Heart left ventricle (tissue), 16 donors: ENCODE measurements at places on chromosomes 7 and 10. TPM values are rescaled to one million over a fixed set of nuclear protein-coding genes. Genes with fewer than 3 reads are reported as not detected.

UPK3B gene
- 238 TPM for total RNA-seq

FASTK gene
- 100 TPM for total RNA-seq

MMRN2 gene
- total RNA-seq, result 39.1 TPM

CTTNBP2 gene
- total RNA-seq, result 0.72 TPM

PRSS2 gene
- total RNA-seq, result not detected

DNA sequence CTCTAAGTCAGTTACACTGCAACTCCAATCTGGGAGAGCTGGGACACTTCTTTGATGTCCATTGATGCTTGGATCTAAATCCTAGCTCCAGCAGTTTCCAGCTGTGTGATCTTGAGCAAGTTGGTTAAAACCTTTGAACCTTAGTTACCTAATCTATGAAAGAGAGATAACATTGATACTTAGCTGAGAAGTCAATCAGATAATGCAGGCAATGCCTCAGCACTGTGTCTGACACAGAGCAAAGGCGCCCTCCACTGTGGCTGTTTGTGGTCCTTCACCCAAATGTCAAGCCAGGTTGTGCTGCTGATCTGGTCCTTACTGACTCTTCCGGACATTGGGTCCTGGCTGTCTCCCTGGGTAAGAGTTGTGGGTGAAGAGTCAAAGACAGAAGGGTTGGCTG, 20.2 kb downstream of the DNTT start:
- no peak for DNase-seq
- H3K4me1 ChIP-seq, result no peaks in the 10 kb centered on the region
- H3K27me3 ChIP-seq, result peaks cover 25% of the 10 kb centered on the region
- H3K27ac ChIP-seq, result no peak overlapping the region

DNA sequence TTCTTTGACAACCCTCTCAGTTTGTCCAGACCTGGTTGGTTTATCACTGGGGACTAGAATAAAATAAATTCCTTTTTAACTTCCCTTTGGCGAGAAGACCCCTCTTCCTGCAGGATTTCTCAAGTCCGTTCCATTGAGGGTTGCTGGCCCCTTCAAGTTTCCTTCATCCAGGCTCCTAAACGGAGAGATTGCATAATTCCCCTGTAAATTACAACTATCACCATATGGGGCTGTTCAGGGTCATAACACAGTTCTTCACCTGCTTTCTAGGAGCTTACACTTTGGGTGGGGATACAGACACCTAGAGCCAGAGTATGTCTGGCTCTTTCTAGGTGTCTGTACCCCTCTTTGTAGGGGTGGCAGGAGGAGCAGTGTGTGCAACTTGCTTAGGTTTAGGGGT, 3.3 kb upstream of the COPS6 start:
- H3K36me3 ChIP-seq, result peaks cover 5% of the 10 kb centered on the region
- no peaks in the 10 kb centered on the region for H3K27me3 ChIP-seq
- DNase-seq, result no peak
- no peak overlapping the region for H3K27ac ChIP-seq

- H3K4me3 ChIP-seq, result no peak overlapping the region
- DNase-seq, result no peak
- H3K27me3 ChIP-seq, result no peaks in the 10 kb centered on the region
- H3K36me3 ChIP-seq, result no peaks in the 10 kb centered on the region
Measured at GRCh38 chr10:63238501-63238900, 105.4 kb downstream of the NRBF2 start.

- DNase-seq, result no peak
- no peaks in the 10 kb centered on the region for H3K4me1 ChIP-seq
- no peak overlapping the region for H3K27ac ChIP-seq
- no peaks in the 10 kb centered on the region for H3K27me3 ChIP-seq
- H3K4me3 ChIP-seq, result no peak overlapping the region
- H3K36me3 ChIP-seq, result no peaks in the 10 kb centered on the region
Measured at GRCh38 chr10:90417476-90418210, 440.2 kb downstream of the HTR7 start.

GRCh38 chr10:43201545-43202131, 63.4 kb downstream of the CSGALNACT2 start:
- peaks cover 9% of the 10 kb centered on the region for H3K4me1 ChIP-seq
- peak; percentile 4 for DNase-seq
- no peak overlapping the region for H3K4me3 ChIP-seq
- H3K36me3 ChIP-seq, result no peaks in the 10 kb centered on the region
- no peak overlapping the region for H3K27ac ChIP-seq
- no peaks in the 10 kb centered on the region for H3K27me3 ChIP-seq

- H3K4me3 ChIP-seq, result no peak overlapping the region
- no peak for DNase-seq
- peaks cover 26% of the 10 kb centered on the region for H3K4me1 ChIP-seq
Measured at GRCh38 chr10:103697787-103698186, 157.6 kb downstream of the SH3PXD2A start.

DNA sequence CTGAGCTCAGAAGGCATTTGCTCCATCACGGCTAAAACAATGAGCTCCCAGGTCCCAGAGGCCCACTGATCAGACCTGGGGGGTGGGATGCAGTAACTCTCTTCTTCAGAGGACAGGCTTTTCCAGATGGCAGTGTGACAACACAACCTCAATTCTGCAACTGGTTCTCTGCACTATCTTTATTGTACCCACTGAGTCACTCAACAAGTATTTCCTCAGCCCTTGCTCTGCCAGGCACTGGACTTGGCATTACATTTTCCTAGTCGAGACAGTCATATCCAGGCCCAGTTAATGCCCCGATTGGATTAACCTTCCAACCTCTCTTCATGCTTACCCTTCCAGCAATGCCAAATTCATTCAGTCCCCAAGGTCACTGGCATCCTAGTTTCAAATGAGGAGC, 72.6 kb downstream of the JAZF1 start:
- H3K4me1 ChIP-seq, result peaks cover 14% of the 10 kb centered on the region
- H3K27me3 ChIP-seq, result no peaks in the 10 kb centered on the region
- no peak overlapping the region for H3K4me3 ChIP-seq
- H3K36me3 ChIP-seq, result no peaks in the 10 kb centered on the region

GRCh38 chr10:4546500-4546899, 279.5 kb upstream of the AKR1E2 start:
- no peak overlapping the region for H3K4me3 ChIP-seq
- DNase-seq, result no peak
- no peaks in the 10 kb centered on the region for H3K36me3 ChIP-seq
- H3K4me1 ChIP-seq, result no peaks in the 10 kb centered on the region
- no peaks in the 10 kb centered on the region for H3K27me3 ChIP-seq

DNA sequence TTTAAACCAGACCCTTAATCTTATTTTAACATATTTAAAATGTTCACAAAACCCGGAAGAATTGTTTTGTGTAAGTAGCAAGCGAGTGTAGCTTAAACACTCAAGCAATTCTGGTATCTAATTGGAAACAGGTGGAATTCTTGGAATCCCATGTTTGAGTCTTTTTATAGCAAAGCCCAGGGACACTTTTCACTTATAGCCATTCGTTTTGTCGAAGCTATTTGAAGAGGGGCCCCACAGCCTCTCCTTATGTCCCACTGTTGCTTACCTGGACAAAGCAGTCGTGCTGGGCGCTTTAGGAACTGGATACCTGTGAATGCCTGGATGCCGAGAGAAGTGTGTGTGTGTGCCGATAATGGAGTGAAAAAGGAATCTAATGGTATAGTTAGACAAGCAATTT, 3.3 kb downstream of the CUX1 start:
- no peak overlapping the region for H3K27ac ChIP-seq
- no peaks in the 10 kb centered on the region for H3K27me3 ChIP-seq
- DNase-seq, result no peak
- H3K4me1 ChIP-seq, result no peaks in the 10 kb centered on the region

- no peak overlapping the region for H3K4me3 ChIP-seq
- no peaks in the 10 kb centered on the region for H3K36me3 ChIP-seq
- H3K27me3 ChIP-seq, result no peaks in the 10 kb centered on the region
Measured at GRCh38 chr10:45265996-45266395, 49.4 kb downstream of the OR13A1 start.

DNA sequence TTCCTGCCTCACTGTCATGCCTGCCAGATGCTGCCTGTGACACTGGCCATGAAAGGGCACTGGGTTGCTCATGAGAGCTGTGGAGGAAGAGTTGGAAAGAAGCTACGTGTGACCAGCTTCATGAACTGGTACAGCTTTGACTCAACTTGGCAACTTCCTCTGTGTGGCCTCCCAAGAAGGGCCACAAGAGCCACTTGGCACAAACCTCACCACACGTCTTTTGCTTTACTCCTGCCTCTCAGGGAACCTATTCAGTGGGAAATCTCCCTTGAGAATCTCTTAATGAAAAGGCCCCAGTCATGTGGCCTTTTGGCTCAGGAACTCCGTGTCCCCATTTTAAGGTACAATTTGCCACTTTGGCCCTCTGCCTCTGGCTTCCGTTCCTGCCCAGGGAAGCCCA, 54.5 kb downstream of the FRMD4A start:
- no peak overlapping the region for H3K4me3 ChIP-seq
- H3K36me3 ChIP-seq, result no peaks in the 10 kb centered on the region
- no peaks in the 10 kb centered on the region for H3K4me1 ChIP-seq
- DNase-seq, result no peak

- H3K4me1 ChIP-seq, result no peaks in the 10 kb centered on the region
- H3K27me3 ChIP-seq, result no peaks in the 10 kb centered on the region
- DNase-seq, result no peak
- H3K27ac ChIP-seq, result no peak overlapping the region
- H3K4me3 ChIP-seq, result no peak overlapping the region
- H3K36me3 ChIP-seq, result peaks cover 51% of the 10 kb centered on the region
Measured at GRCh38 chr7:97858221-97858620, 14.0 kb downstream of the ASNS start.

DNA sequence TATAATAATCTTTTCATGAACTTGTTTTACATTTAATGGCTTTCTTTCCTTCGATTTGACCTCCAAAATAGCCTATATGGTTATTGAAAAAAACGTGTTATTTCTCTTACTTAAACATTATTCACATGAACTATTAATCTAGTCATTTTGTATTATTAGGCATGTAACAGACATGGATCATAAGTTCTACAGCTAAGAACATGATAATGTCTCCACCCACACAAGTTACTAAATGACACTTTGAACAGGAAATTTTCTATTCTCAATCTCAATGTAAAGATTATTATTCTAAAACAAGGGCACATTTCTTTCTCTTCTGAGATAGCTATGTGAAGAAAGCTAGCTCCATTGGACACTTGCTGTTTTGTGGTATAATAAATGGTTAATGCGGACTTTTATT, 10.0 kb downstream of the LAMB4 start:
- DNase-seq, result no peak
- no peak overlapping the region for H3K4me3 ChIP-seq
- H3K36me3 ChIP-seq, result no peaks in the 10 kb centered on the region
- no peak overlapping the region for H3K27ac ChIP-seq
- H3K4me1 ChIP-seq, result no peaks in the 10 kb centered on the region
- H3K27me3 ChIP-seq, result no peaks in the 10 kb centered on the region

DNA sequence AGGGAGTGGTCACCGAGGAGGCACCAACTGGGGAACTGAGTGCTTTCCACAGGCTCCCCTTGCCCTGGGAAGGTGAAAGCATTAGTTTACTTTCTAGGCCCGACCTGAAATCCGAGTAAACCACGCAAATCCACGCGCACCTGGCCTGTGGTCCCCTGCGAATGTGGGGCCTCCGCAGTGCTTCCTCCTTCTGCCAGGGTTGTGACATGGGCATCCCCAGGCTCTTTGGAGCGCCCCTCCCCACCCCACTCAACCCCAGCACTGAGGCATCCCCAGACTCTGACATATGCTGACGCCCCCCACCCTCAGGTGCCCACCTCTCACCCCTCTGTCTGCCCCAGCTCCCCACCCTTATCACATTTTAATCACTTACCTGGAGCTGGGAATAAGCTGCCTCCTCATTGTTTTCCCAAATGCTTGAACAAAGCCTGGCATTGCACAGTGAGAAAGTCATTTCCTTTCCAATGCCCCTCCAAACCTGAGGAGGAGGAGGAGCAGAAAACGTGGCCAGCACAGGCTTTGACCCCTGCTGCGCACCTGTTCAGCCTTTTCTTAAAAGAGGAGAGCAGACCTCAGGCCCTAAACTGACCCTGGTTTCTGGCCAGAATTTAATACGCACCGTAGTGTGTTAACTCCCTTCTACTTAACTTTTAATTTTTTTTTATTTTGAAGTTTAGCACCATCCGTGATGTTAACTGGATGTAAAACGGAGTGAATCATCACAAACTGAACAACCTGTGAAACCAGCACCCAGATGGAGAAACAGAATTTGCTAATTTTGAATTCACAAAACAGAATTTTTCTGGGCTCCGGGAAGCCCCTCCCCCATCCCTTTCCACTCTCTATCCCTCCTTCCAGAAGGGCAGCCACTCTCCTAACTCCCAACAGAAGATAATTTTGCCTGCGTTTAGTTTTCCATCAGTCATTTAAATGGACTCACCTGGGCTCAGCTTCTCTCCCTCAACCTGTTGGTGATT, 129.4 kb downstream of the WDR11 start:
- DNase-seq, result no peak
- H3K27ac ChIP-seq, result no peak overlapping the region
- H3K27me3 ChIP-seq, result peaks cover 57% of the 10 kb centered on the region

- H3K4me1 ChIP-seq, result no peaks in the 10 kb centered on the region
- no peak overlapping the region for H3K27ac ChIP-seq
- no peak for DNase-seq
Measured at GRCh38 chr7:127476618-127477017, 84.1 kb upstream of the ZNF800 start.

DNA sequence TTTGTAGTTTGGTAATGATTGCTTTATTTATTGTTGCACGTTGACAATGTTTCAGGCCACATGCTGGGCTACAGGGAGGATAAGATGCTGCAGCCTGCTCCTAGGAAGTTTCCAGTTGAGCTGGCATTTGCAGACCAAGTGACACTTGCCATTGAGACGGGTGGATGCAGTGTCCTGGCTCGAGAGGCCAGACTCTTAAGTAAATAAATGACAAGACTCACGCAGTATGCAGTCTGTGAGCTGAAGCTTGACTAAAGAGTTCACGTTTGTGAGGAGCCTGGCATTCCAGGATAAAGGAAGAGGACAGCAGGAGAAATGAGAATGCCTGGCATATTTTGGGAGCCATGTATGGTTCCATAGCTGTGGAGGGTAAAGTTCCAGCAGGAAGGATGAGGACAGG, 105.8 kb downstream of the BAMBI start:
- no peak for DNase-seq
- no peaks in the 10 kb centered on the region for H3K27me3 ChIP-seq
- no peak overlapping the region for H3K27ac ChIP-seq
- no peaks in the 10 kb centered on the region for H3K4me1 ChIP-seq

DNA sequence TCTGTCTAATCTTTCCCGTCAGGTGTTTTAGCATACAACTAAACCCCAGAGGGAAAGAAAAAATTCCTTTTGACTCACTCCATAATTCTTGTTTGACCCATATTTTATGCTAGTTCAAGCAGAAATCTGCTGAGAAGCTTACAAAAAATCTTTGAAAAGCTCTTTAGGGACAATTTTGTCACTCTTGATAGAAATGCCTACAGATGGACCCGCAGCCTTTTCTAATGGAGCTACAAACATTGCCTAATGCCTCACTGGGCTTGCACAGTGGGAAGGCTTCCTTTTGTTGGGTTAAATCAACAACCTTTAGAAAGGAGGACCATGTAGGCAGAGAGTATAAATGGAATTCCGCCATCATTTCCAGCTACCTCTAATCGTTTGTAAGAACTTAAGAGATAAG, 344.5 kb downstream of the PCLO start:
- no peaks in the 10 kb centered on the region for H3K27me3 ChIP-seq
- no peaks in the 10 kb centered on the region for H3K36me3 ChIP-seq
- no peak overlapping the region for H3K27ac ChIP-seq
- no peak for DNase-seq
- H3K4me3 ChIP-seq, result no peak overlapping the region
